ENCODE measurements at places on chromosomes 4 and X.

GRCh38 chrX:124497386-124497785 lies 151.0 kb downstream of the SH2D1A start:
- DNase-seq = no peak

DNA sequence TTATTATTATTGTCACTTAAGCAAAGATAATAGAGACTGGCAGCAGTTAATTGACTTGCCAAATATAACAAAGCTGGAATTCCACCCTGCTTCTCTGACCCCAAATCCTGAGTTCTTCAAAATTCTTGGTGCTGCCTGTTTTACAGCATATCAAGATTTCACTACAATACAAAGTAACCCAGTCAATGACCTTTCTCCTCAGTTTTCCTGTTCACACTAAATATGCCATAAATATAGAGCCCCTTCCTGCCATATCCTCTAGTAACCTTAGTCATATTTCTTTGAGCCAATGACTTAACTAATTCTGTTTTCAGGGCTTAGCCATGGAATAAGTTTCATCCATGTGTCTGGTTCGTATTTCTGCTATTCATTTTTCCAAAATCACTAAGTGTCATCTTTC lies 315.3 kb upstream of the HS3ST1 start:
- DNase-seq = no peak

DNA sequence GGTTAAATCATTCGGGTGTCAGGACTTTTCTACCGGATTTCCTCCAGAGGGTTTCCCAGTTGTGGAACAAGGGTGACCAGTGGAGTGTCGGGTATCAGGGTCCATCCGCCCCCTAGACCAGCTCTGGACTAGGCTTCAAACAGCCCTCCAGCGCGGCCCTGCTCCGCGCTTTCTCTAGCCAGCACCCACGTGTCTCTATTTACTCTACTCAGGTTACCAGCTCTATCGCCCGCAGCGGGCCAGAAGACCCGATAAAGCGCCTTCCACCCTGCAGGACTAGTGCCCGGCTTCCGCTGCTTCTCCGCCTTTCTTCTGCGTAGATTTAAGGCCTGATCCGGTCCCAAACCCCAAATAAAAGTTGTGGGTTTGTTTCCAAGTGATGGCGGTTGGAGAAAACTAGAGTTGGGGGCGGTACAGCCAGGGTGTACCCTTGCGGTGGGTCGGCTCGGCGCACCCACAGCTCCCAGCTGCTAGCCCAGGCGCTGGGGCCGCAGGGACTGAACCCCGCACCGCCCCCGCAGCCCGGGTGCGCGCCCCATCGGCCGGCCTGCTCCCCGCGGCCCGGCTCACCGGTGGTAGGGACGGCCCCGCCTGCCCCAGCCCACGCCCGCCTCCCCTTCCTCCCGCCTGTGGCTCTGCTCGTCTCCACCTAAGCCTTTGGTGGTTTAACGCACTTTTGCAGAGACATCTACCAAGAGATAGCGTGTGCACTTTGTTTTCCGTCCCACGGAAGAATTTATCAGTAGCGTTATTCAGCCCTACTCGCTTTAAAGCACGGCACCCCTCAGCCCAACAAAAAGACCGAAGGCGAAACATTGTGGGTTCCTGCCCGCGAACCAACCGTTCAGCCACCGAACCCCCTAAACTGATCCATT lies 2.1 kb downstream of the LEF1 start:
- DNase-seq = no peak

GRCh38 chrX:102627640-102628039 lies 23.6 kb upstream of the GPRASP1 start:
- DNase-seq = no peak

DNA sequence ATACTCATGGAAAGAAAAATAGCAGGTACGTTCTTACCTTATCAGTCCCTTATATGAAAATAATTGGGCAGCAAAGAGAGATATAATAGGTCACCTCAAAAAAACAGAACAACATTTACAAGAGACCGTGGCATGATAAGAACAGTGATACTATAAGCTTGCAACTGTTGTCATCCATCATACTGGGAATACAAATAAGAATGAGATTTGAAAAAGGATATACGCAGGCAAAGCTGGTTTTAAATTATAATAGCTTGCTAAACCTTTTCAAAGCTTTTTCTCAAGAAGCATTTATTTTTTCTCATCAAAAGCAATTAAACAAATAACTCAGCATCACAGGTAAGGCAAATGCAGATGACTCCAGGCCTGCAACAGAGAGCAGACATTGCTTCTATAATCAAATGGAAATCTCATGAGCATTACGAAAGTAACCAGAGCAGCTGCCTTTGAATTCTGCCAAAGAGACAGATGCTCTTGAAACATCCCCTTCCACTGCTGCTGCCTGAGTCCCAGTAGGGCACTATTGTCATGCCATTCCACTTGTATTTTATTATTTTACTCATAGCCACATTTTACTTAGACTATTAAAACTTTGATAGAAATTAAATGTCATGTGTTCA lies 620.6 kb upstream of the GNPDA2 start:
- no peak for DNase-seq

GRCh38 chrX:132023896-132024386 lies 839 bp downstream of the STK26 start:
- no peak for DNase-seq
